Stimulated activated CD4-positive, alpha-beta T cell treated with anti-CD3 and anti-CD28 coated beads, Interleukin-12 subunit alpha, Interleukin-12 subunit beta, amount 100 ng/mL, for 4 hours (primary cell): ENCODE measurements at places on chromosomes 1 and 21.

- no peak for DNase-seq
These were observed 27.9 kb upstream of the MYOC start for GRCh38 chr1:171680339-171680738.

DNA sequence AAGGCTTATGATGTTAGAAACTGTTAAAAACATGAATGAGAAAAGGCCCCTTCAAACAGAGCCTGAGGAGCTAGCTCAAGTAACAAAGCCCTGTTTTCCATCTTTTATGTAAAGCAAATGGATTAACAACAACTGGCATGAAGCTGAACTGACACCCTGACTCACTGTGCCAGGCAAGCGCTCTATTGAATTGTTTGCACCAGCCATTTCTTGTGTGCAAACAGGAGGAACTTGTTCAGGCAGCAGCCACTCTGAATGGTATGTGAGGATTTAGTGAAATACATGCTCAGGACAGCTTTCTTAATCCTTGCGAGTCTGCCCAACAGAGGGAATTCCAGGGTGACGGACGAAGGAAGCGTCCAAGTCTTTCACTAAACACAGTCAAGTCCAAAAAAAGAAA is 291.1 kb upstream of the ADGRL2 start:
- DNase-seq: no peak

DNA sequence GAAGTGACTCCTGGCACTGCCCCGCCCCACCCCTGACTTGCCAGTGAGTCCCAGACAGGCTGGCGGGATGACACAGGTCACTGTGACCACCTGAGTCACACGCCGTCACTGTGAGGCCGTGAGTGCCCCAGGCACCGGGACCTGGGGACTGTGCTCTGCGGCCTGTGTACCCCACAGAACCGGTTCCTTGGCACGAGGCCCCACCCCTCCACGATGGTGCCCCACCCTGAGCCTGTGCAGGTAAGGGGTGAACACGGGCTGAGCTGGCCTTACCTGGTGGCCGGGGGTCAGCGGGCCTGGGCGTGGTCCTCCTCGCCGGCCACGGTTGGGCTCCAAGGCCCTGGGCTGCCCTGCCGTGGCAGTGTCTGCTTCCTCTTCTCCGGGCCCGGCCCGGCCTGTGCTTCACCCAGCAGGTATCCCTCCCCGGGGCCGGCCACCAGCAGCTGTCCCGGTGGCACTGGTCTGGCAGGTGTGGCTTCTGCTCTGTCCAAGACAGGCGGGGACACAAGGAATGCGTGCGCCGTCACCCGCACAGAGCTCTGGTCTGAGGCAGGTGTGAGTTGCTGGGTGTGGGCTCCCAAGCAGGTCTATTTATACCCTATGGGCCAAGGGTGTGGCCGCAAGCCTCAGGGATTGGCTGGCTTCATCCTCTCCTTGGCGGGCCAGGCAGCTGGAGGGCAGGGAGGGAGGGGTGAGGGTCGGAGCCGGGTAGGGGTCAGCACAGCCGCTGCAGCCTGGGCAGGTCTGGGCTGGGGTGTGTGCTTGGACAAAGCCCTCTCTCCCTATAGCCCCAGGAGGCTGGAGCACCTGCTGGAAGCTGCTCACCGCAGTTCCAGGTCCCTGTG is at the start of gene RNF223:
RNF223 (minus strand) TSS at position 564 of the 845 bp plus-strand sequence. CDS start 1,740 bp downstream, outside the sequence.
- no peak for DNase-seq

DNA sequence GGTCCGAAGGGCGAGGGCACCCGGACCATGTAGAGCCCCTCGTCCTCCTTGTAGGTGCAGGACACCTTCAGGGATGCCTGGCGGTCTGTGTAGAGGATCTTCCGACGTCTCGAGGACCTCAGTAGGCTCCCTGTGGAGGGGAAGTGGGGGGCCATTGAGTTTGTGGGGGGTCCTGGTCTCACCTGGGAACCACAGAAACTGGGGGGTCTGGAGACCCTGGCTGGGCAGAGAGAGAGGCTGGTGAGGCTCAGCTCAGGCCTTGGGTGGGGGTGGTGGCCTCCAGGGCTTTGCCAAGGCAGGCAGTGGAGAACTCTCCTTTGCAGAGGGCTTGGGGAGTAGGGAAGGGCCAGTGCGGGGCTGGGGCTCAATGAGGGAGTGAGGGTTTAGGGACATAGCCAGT is 19.0 kb downstream of the MYOM3 start:
- no peak for DNase-seq

- DNase-seq: no peak
These were observed 1.0 kb upstream of the TNFSF4 start for GRCh38 chr1:173208146-173208545.

DNA sequence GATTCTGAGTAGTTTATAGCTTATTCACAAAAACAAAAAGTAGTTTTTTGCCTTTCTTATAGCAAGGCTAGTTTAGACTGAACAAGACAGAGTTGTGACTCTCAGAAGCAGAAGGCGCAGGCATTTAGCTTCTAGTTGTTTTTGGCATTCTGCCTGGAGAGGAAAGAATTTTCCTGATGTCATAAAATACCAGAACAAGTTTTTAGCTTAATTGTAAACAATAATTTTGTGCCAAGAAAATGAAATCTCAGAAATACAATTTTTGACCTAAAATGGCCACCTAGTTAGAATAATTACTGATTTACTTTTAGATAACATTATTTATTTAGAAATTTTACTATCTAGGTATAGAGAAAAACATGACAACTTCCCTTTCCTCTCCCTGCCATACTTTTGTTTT is 1.0 kb downstream of the DNAJB4 start:
- no peak for DNase-seq

- peak; percentile 68 for DNase-seq
These were observed 30.7 kb downstream of the EIF2D start for GRCh38 chr1:206581571-206581981.

DNA sequence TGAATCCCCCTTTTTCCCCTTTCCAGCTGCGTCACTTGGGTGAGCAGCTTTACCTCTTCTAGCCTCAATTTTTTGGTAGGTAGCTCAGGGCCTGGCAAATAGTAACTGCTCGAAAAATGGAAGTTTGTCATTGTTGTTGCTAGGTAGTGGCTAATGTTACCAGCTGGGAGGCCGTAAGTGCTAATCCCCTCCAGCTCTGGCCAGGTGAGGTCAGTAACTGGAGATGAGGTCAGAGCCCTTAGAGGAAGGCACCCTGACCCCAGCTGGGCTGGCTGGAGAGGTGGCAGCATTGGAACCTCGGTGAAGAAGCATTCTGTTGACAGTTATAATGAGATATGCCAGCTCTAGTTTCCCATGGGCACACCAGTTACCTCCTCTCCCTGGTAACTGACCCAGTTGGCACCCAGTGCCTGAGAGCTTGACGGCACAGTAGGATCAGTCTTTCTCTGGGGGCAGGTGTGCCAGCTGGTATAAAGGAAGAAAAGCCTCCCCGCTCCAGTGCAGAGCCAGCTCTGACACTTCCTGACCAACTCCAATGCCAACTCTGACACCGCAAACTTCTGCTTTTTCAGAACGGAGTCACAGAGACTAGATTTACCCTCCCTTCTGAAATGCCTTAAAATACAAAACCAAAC is 35.0 kb upstream of the SLC2A1 start:
- DNase-seq: no peak

- no peak for DNase-seq
These were observed 77.5 kb downstream of the SLC45A1 start for GRCh38 chr1:8395433-8395866.

DNA sequence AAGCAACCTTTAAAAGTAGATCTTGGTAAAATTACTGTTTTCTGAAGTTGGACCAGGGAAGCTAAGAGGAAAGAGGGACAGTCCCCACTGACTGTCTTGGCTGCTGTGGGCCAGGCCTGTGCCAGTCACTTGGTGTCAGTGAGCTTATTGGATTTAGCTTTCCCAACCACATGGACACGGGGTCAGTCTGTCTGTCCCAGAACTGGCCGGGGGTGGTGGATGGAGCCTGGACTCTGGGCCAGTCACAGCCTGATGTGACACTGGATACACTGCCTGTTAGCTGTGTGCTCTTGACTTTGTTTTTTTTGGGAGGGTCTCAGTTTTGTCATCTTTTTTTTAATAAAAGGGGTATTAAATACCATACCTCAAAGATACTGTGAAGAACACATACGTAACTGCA is 96.7 kb downstream of the GALNT2 start:
- DNase-seq: no peak

DNA sequence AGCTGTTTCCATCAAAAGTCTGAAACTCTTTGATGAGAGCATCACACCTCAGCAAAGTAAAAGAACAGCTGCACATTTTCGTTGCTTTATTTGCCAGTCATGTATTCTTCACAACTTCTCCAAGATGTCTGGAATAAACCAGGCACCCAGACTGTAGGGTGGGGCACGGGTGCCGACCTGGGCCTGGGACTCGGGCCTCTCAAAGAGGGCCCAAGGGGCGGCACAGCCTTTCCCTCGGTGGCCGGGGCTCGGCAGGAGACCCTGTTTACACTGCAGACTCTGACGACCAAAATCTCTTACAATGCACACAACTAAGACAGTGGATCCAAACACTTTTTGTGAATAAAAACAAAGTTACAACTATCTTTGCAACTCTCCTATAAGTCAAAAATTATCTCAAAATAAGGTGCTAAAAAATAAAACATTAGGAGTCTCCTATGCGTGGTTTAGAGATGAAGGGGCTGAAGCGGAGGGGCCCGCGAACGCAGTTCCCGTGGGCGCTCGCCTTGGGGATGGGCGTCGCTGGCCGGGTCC is 696 bp downstream of the LSS start:
- DNase-seq: no peak

DNA sequence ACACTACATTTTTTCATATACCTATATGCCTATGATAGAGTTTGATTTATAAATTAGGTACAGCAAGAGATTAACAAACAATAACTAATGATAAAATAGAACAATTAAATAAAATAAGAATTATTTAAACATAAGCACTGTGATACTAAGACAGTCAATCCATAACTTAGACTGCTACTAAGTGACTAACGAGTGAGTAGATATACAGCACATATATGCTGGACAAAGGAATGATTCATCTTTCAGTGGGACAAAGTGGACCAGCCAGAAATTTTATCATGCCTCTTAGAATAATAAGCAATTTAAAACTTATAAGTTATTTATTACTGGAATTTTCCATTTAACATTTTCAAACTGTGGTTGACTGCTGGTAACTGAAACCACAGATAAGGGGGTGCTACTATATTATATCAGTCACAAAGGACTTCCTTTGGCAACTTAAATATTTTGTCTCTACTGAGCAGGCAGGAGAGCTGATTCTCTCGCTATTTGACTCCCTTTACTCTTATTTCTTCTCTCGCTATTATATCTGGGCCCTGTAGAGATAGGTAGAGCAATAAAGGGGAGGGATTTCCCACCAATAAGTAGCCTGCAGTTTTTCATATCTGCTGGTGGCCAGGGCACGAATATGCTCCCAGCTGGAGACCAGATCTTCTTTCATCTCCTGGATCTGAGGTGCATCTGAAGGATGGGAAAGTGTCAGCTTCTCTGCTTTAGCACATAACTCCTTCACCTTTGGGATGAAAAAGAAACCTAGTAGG is 10.8 kb downstream of the SPTA1 start:
- DNase-seq: no peak

GRCh38 chr21:16192902-16193301 is 463.1 kb downstream of the USP25 start:
- DNase-seq: no peak

DNA sequence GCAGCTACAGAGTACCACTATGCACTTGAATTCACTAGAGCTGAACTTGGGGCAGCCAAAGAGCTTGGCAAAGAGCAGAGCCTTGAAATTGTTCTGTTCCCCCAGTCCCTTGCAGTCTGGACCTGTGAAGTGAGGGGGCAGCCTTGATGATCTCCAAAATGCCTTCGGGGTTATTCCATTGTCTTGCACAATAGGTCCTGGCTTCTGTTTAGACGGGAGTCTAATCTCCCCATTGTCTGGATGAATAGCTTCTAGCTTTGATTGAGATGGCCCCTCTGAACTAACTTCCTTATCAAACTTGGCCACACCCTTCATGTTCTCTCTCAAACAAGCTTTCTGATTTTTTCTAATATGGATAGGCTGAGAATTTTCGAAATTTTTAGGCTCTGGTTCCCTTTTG is 72.6 kb downstream of the PGM1 start:
- DNase-seq: no peak

DNA sequence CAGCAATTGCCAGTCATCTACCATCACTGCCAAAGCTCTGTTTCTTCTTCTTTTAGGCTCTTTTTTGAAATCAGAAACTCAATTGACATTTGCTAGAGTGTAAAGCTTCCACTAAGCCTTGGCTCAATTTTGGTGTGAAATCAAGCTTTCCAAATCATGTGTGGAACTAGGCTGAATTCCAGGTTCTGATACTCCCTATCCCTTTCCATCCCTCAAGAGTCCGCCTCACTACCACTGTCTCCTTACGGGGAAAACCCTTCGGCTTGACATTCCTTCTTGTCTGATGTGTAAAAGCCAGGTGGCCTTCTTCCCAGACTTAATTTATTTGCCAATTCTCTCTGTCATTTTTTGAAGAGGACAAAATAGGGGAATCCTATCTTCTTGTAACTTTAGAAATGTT is 47.2 kb upstream of the PRMT6 start:
- no peak for DNase-seq

DNA sequence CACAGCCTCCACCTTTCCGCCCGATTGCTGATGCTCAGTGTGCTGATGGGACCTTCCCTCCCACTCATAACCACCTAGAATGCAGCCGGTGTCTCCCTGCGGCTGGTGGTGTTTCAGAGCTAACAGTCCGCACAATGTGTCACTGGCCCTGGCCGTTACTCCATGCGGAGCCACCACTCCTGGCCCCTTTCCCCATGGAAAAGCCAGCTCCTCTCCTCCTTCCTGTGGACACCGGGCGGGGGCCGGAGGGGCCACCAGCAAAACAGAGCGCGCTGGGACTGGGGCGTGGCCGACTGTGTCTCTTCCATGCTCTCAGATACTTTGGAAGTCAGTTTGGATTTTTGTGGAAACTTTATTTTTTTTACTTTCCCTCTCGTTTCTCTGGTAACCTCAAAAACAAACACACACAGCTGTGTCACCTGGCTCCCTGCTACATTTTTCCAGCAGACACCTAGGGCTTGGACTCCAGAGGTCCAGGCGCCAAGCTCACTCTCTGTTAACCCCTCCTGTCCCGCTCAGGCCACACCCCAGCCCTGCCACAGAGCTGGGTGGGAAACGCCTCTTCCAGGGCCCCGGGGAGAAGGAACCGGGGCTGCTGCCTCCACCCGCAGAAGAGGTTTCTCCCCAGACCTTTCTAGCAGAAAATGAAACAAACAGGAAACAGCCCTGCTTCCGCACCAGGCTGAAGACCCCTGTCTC is 32.5 kb upstream of the COL6A2 start:
- DNase-seq: no peak

DNA sequence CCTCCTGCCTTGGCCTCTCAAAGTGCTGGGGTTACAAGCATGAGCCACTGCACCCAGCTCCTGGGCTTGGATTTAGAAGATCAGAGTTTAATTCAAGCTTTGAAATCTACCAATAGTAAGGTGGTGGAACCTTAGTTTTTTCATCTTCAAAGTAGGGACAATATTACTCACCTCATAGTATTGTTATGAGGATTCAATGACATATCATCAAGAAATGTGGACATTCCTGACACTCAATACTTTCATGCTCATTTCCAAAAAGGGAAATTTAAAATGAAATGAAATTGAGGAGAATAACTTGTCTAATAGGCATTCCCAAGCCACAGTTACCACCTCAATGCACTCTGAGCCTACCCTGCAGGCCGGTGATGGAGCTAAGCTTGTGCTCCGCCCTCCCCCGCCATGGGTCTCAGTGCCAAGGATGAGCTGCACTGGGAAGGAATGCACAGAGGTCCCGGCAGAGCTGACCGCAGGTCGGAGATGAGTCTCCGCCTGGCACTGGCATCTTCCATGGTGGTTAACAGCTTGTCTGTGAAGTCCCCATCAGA is 56.5 kb upstream of the BCAR3 start:
- DNase-seq: no peak

- no peak for DNase-seq
These were observed 100.2 kb upstream of the COG2 start for GRCh38 chr1:230542054-230542453.

GRCh38 chr1:229124520-229125124 is 146.3 kb upstream of the RAB4A start:
- DNase-seq: no peak
